Amygdala (tissue), 56 donors: ENCODE measurements at places on chromosomes 16 and 17.

DNA sequence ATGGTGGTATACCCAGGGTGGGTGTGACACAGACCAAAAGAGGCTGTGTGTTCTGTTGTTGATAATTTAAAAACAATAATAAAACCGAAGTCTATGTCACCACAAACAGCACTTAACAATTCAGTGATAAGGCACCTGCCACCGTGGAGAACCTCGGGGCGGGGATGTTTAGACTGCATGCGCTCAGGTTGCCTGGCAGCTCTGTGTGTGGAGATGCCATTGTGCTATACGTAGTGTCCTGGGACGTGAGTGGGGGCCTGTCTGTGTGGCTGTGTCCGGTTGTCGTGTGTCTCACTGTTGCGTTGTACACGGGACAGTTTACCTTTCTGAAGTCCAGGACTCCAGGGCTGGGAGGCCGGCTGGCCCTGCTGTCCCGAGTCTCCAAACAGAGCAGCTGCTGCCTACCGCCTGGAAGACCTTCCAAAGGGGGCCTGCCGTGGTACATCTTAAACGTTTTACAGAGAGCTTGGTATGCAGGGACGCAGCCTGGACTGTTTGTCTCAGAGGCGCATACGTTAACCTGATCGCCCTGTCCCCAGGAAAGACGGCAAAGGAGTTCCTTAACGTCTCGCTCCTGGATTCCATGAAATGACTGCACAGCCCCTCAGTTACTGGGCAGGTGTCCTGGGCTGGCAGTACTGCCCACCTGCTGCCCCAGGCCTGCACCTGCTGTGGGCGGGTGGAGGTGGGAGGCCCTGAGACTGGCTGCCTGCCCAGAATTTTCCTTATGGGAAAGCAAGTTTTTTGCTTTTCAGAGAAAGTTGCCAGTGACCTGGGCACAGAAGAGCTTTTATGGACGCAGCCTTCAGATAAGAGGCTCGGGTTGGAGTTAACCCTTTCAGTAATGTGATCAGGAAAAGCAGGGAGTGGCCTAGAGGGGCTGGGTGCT is 19.0 kb downstream of the SPIRE2 start:
- no peak for DNase-seq

- DNase-seq: no peak
Measured at GRCh38 chr16:82175627-82176026, 5.6 kb upstream of the MPHOSPH6 start.

DNA sequence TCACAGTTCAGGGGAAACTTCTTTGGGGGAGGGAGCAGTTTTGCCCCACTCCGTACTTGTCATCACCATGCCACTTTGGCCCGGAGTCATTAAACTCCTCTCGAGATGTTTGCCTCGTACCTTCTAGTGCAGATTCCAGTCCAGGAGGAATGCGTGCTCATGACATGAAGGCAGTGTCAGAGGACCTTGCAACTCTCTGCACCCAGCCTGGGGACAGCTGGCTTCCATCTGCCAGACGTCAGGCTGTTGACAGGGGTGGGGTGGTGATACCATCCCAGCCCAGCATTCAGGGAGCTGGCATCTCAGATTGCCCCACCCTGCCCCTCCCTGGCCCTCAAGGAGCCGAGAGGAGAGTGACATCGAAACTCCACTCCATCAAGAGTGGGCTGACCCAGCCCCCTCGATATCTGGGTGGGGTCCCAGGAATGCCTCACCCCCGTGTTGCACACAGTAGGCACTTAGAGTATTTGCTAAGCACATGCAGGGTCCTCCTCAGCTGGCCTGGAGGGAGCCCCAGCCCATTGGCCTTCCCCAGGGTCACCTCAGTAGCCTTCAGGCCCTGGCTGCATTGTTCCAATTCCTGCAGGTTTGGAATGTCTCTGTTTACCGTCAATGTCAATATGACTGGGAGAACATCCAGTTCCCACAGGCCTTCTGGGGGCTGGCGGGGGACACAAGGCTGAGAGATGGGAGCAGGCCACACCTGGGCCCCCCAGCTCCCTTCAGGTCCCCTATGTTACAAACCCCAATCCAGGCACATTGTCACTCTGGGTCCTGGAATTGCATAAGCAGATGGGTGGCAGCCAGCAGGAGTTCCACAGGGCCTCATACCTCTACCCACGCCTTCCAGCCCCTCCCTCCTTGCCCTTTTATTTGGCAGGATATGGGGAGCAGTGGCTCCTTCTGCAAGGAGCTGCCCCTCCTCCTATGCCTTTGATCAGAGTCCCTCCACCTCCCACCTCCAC is 21.3 kb upstream of the EMP2 start:
- DNase-seq: no peak

- no peak for DNase-seq
Measured at GRCh38 chr17:49051269-49051668, 54.1 kb downstream of the IGF2BP1 start.

- no peak for DNase-seq
Measured at GRCh38 chr16:64977206-64977920, 144.5 kb downstream of the CDH11 start.

GRCh38 chr17:32833076-32833475 is 43.8 kb downstream of the MYO1D start:
- no peak for DNase-seq

DNA sequence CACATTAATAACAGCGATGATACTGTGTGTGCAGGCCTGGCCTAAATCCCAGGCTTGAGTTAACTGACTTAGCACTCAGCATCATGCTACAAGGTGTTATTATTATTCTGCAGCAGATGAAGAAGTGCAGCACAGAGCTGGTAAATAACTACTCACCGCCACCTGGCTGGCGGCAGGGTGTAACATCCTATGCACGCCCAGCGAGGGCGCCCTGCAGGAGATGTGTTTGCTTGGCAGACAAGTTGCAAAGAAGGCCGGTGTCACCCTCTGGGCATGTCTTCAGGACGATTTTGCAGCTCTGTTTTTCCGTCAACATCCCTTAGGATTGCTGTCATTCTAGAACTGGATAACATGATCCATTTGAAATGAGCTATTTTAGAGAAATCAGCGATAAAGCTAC is 30.1 kb downstream of the DNAH9 start:
- DNase-seq: no peak
